ENCODE measurements at places on chromosomes 11 and 22.

DNA sequence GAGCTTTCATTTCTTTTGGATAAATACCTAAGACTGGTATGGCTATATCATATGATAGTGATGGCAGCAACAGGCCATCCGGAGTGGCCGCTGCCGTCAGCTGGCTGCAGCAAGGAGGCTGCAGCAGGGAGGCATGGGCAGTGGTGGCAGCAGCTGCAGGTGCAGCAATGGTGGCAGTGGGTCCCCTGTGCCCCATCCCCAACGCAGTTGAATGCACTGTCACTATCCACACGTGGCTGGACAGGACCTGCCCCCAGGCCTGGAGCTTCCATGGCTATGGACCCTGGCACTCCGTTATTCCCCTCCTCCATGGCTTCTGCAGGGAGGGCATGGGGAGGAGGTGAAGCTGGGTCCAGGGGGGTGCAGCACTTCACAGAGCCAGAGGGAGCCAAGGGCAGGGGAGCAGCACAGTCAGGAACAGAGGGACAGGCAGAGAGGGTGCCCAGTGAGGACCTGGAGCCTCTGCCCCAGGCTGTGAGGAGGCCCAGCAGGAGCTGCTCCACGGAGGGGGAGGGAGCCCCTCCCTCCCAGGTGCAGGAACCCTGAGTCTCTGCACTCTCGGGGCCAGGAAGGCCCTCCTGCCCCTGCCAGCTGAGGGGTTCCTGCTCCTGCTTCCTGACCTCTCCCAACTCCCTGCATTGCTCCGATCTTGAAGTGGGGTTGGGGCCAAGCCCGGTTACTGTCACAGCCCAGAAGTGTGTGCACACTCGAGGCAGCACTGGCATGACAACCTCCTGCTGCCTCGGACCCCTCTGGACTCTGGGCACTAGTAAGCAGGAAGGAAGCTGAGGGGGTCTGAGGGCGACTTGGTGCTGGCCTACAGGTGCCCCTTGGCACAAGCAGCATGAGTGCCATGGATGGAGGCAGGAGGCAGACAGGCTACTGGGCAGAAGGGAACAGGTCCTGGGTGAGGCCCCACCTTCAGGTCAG, 466.3 kb downstream of the GUCY1A2 start:
- no peak for DNase-seq

GRCh38 chr11:62613291-62613778, 278 bp downstream of the ROM1 start:
- no peak for DNase-seq

DNA sequence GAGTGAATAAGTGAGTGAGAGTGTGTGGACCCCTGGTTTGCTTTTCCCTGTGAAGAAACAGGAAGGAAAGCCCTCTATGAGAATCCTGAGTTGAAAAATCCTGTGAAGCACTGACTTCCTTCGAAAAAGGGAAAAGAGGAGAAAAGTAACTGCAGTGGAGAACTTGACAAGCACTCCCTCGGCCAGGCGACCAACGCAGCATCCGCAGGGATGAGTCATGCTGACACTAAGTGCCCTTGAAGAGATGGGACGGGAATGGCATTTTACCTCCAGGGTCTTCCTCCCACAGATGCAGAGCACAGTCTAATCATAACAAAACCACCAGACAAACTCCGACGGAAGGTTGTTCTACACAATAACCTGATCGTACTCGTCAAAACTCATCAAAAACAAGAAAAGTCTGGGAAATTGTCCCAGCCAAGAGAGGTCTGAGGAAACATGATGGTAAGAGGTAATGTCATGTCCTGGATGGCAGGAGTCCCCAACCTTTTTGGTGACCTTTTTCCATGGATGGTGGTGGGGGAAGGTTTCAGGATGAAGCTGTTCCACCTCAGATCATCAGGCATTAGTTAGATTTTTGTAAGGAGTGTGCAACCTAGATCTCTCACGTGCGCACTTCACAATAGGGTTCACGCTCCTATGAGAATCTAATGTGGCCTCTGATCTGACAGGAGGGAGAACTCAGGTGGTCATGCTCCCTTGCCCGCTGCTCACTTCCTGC, 132.2 kb upstream of the B3GAT1 start:
- DNase-seq: no peak

DNA sequence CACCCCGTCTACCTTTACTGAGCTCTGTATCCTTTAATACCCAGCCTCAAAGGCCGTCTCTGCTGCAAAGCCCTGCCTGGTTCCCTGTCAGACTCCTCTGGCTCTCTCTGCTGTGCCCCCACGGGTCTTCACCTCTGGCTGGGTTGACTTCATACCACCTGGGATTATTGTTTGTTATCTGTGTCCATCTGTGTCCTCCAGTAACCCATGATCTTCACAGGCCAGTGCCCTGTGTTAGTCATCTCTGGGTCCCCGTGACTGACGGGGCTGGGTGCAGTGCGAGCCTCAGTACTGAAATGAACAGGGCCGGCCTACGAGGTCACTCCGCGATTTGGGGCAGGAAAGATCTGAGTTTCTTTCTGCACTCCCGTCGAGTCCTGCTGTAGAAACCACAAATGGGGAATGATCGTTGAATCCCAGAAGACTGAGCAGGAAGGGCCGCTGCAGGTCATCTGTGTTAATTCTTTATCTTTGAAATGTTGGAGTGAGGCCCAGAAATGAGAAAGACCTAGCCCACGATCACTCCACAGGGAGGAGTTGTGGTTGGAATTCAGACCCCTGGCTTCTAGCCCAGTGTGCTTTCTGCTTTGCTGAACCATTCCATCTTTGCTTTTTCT, 12.3 kb upstream of the TUB start:
- no peak for DNase-seq

GRCh38 chr22:44638971-44639760, 62.8 kb upstream of the PRR5 start:
- DNase-seq: no peak

GRCh38 chr11:86046116-86046515, 22.8 kb downstream of the PICALM start:
- DNase-seq: no peak

GRCh38 chr22:46081831-46082210, 68.5 kb upstream of the PPARA start:
- no peak for DNase-seq

- DNase-seq: no peak
Observed at GRCh38 chr22:18929459-18929858, 6.6 kb downstream of the PRODH start.

- DNase-seq: no peak
Observed at GRCh38 chr11:131441051-131441810, 70.8 kb downstream of the NTM start.

GRCh38 chr11:5690216-5690615, 626 bp downstream of the TRIM22 start:
- DNase-seq: no peak

GRCh38 chr11:17489751-17490150, 13.1 kb upstream of the ABCC8 start:
- DNase-seq: no peak

DNA sequence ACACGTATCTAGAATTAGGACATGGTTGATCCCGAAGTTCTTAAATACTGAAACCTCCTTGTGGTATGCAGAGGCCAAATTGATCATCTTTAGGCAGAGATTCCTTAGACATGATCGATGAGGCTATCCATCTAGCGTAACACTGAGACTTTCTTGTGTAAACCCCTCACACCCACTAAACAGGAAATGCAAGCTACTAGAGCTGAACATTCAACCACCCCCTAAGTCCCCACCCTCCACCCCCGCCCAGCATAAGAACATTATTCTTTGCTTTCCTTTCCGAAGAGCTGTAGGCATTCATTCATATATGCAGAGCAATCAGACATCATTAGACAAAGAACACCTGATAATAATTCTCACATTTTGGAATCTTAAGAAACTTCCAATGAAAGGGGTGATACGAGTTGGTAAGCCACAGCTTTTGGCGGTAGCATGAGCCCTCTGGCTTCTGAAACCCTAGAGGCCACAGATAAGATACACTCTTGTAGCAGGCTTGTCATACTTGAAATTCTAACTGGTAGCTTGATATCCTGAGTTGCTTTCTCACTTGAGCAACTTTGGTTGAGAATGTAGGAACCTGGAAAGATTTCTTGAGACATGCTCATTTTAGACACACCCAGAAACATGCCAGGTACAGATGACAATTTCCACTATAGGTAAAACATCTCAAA, 42.2 kb downstream of the FLI1 start:
- DNase-seq: no peak

DNA sequence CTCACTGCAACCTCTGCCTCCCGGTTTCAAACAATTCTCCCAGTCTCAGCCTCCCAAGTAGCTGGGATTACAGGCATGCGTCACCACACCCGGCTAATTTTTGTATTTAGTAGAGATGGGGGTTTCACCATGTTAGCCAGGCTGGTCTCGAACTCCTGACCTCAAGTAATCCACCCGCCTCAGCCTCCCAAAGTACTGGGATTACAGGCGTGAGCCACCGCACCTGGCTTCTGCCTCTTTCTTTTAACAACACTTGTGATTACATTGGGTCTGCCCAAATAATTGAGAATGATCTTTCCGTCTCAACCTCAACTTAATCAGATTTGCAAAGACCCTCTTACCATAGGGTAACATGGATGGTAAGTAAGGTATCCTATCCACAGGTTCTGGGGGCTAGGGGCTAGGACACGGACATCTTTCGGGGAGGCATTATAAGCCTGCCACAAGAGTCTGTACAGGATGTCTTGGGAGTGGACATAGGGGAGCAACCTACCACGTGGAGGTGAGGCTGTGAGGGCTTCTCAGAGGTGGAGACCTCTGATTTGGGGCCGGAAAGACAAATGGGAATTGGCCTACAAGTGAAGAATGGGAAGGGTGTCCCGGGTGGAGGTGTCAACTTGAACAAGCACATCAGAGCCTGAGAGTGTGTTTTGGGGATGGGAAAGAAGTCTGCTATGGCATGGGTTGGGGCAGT, 2.7 kb upstream of the CBX6 start:
- DNase-seq: no peak

DNA sequence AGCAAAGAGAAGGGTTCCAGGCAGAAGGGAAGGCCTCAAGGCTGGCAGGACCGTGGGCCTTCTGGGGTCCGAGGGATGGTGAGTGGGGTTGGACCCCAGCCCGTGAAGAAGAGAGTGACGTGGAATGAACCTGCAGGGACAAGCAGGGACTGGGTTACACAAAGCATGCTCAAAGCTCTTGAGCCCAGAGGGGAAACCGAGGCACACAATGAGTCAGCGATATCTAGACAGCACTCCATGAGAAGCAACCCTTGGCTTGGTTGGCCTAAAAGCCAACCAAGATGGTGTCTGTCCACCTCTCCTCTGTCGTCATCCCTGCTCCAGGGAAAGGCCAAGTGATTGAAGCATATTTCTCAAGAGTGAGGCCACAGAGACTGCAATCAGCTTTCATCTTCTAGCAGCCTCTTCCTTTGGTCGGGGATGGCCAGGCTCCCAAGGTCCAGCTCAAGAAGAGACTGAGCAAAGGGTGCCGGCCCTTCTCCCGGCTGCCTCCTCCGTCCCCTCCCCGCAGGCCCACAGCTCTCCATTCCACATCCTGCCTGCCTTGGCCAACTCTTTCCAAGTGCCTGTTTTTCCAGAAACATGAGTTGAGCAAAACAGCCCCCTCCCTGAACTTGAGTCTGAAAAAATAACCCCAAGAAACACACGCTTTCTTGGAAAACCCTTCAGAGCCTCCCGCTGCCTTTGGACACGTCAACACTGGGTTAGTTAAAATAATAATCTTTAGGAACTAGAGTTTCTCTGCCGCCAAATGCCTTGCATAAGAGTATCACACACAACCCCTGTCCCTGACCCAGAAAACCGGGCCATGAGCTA, 556.6 kb downstream of the MIAT start:
- DNase-seq: no peak

DNA sequence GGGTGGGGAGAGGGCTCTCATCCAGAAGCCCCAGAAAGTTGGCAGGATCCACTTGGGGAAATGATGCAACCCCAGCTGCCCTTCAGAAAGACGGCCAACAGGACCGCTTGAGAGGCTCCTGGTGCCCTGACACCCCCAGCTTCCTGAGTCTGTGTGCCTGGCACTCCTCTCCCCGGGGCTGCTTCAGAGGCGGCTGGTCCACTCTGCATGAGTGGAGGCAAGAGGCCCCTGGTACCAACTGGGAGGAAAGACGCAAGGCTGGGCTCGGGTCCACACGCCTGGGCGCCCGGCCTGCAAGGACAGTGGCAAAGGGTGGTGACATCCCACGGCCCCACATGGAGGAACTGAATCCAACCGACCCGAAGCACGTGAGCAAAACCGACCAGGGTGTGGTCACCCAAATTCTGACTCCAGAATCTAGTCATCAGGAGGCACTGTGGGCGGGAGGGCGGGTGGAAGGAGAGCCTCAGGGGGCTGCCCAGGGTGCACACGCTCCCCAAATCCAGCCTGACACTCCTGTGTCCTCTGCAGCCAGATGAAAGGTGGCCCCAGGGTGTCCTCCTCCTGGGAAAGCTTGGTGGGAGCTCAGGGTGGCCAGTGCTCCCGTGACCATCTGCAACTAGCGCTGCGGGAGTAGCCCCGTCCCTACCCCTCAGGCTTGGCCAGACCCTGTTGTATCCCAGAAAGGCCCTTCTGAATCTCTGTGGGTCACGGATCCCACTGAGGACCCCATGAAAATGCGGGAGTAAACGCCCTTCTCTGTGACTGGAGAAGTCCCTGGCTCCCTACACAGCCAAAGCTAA, 3.7 kb downstream of the RNH1 start:
- peak; percentile 52 for DNase-seq

GRCh38 chr11:8202516-8203413, 33.9 kb upstream of the RIC3 start:
- no peak for DNase-seq

GRCh38 chr11:126502982-126503381, 147.5 kb downstream of the ST3GAL4 start:
- DNase-seq: no peak

DNA sequence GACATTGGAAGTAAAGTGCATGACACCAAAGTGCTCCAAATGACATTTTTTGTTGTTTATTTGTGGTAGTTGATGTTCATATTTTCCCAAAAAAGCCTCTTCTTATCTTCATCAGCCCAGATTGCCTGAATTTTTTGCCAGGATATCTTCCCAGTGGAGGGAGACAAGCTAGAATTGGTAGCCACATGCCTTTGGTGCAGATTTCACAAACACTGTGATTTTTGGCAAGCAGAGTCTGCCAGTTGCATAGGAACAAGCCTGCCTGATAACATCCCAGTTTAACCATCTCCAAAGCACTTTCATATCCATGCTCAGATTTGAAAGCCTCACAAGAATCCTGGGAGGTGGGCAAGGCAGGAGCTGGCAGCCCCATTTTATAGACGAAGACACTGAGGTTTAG, 102.3 kb upstream of the SYT13 start:
- no peak for DNase-seq

DNA sequence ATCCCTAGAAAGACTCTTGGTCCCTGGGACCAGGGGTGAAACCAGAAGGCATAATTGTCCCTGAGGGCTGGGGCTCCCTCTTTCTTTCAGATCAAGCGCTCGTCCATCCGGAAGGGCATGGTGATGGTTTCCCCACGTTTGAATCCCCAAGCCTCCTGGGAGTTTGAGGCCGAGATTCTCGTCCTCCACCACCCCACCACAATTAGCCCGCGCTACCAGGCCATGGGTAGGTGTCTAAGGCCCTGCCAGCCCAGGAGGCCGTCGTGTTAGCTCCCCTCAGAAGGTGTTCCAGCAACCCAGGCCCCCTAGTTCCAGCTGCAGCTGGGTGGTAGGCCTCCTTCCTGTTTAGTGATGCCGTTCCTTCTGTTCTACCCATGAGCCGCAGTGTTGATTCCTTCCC, 21.4 kb downstream of the GTPBP1 start:
- DNase-seq: no peak

GRCh38 chr11:78641541-78641940, 66.9 kb upstream of the NARS2 start:
- no peak for DNase-seq
